ENCODE measurements at places on chromosomes 7 and 10.

GRCh38 chr7:45650404-45651394 is 76.5 kb downstream of the ADCY1 start:
- DNase-seq, result no peak

- DNase-seq, result peak; percentile 85
Measured at GRCh38 chr7:157253850-157254249, 83.0 kb upstream of the DNAJB6 start.

- no peak for DNase-seq
Measured at GRCh38 chr7:152162287-152162686, 136.8 kb downstream of the GALNT11 start.

DNA sequence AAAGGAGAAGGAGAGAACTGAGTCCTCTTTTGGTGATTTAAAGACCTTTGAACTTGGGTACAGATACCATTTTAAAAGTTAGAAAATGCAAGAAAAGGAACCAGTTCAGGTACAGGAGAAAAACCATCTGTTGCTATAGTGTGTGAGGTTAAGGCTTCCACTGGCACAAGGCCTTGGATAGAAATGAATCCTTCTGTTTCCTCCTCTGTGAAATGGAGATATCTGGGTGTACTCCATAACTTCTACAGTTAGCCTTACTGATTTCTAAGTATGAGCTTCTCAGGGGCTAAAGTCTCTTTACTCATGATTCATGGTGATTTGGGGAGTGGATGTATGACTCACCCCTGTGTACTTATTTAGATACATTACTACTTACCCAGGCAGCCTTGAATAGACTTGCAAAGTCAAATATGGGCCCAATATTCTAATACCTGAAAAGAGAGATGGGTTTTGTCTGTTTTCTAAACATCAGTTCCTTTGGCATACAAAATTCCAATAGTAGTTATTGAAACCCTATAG is 117.2 kb upstream of the ADO start:
- no peak for DNase-seq

- DNase-seq, result no peak
Measured at GRCh38 chr7:79778786-79779770, 325.6 kb upstream of the MAGI2 start.

DNA sequence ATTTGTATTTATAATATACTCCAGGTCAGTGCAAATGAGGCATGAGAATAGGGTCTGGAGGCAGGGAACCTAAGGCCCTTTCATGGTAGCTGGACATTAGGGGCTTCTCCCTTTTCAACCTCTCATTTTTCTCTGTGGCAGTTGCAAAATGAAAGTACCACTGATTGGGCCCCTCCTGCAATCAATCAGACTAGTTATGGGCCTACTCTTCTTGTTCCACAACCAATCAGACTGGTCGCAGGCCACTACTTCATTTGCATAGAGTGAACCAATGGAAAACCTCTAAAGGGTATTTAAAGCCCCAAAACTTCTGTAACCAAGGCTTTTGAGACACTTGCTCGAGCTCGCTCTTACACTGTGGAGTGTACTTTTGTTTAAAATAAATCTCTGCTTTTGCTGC is 10.0 kb upstream of the PRPS1L1 start:
- DNase-seq, result no peak

- DNase-seq, result no peak
Measured at GRCh38 chr7:111390000-111390399, 172.3 kb downstream of the IMMP2L start.

DNA sequence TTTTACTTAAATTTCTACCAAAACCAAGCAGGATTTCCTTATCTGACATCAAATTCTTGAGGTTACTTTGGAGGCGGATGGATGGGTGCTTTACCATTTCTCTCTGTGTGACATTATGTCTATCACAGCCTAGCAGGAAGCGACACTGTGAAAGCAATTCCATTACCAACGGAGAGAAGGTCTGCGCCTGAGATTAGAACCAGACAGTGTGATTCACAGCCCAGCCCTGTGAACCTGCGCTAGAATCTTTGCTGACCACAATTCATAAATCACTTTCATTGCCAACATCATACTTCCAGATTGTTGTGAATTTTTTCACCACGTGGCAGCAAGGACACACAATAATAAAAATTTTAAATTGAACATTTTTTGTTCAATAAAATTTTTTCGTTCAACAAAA is 126.5 kb downstream of the CUBN start:
- no peak for DNase-seq

DNA sequence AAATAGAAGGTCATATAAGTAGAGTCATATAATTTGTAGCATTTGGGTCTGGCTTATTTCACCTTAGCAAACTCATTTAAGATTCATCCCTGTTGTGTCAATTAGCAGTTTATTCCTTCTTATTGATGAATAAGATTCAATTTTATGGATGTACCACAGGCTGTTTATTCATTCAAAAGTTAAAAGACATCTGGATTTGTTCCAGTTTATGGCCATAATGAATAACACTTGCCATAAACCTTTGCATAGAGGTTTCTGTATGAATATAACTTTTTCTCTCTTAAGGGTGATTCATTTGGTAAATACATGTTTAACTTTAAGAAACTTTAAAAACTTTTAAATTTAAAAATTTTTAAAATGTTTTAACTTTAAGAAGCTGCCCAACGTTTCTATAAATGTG is 66.4 kb downstream of the CPED1 start:
- DNase-seq, result no peak

- no peak for DNase-seq
Measured at GRCh38 chr7:28815369-28815927, 142.7 kb downstream of the TRIL start.

GRCh38 chr10:873020-873419 is 58.5 kb downstream of the LARP4B start:
- DNase-seq, result no peak

DNA sequence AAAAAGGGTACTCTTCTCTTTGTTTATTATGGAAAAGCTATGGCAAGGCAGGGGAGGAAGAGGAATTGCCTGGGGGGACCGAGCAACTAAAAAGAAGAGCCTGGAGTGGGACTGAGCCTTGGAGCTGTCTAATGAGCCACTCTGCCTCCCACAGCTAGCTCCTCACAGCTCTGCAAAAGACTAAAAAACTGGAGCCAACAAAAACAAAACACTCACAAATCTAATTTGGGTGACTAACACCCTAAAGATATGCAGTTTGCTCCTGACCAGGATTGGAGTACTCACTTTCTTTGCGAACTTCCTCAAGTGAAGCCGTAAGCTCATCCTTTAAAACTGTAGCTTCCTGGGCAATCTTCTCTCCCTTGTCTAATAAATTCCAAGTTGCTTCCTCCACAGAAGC is 89.4 kb downstream of the CTNNA3 start:
- no peak for DNase-seq

DNA sequence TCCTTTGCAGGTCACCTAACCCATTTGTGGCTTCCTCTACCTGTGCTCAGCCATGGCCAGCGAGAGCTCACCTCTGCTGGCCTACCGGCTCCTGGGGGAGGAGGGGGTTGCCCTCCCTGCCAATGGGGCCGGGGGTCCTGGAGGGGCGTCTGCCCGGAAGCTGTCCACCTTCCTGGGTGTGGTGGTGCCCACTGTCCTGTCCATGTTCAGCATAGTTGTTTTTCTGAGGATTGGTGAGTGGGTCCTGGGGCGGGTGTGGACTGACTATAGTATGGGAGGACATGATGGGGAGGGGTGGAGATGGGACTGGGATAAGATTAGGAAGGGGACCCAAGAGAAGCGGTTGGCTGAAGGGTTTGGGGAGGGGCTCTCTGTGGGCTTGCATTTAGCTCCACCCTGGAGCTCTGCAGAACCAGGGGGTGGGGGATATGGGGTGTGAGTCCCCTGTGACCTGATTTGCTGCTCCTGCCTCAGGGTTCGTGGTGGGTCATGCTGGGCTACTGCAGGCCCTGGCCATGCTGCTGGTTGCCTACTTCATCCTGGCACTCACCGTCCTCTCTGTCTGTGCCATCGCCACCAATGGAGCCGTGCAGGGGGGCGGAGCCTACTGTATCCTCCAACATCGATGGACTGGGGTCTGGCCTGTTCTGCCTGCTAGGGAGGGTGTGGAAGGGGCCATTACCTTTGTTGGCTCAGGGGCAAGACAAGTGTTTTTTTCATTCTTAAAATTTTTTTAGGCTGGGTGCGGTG is 1.8 kb downstream of the SLC12A9 start:
- DNase-seq, result no peak

DNA sequence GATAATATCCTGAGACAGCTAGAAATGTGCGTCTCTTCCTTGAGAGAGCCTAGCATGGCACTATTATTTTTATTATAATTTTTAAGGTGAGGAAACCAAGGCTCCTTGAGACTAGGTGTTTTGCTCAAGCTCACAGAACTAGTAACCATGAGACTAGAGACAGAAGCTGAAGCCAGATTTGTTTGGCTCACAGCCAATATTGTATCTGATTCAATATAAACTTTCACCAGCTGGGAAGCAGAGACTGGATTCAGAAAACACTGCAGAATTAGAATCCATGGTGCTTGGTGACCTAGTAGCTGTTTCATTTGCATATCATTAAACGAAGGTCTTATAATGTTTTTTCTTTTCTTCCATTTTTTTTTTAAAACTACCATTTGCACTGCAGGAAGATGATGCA is 64.4 kb downstream of the DNAJB9 start:
- no peak for DNase-seq

DNA sequence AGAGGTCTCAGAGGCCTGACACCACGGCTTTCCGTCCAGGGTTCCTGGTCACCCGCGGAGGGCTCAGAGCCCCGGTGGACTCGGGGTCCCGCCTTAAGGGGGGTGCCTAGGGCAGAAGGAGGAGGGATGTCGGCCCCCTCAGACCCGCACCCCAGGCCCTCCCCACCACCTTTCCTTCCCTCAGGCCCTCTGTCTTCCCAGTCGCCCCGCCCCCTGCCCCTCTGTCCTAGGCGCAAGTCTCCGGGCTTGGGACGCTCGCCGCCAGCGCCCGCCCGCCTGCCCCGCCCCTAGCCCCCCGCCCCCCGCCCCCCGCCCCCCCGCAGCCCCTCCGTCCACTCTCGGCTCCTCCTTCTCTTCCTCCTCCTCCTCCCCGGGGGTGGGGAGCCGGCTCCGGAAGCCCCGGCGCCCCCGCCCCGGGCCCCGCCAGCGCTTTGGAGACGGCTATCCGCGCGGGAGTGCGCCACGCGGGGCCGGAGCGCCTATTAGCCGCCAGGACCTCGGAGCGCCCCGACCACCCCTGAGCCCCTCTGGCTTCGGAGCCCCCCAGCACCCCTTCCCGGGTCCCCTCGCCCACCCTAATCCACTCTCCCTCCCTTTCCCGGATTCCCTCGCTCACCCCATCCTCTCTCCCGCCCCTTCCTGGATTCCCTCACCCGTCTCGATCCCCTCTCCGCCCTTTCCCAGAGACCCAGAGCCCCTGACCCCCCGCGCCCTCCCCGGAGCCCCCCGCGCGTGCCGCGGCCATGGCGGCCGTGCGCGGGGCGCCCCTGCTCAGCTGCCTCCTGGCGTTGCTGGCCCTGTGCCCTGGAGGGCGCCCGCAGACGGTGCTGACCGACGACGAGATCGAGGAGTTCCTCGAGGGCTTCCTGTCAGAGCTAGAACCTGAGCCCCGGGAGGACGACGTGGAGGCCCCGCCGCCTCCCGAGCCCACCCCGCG is at the start of gene AEBP1:
AEBP1 (plus strand) TSS at position 423 of the 937 bp plus-strand sequence; CDS start at position 744, 321 bp downstream.
- DNase-seq, result peak; percentile 83

- DNase-seq, result no peak
Measured at GRCh38 chr7:55105952-55106351, 87.1 kb downstream of the EGFR start.

DNA sequence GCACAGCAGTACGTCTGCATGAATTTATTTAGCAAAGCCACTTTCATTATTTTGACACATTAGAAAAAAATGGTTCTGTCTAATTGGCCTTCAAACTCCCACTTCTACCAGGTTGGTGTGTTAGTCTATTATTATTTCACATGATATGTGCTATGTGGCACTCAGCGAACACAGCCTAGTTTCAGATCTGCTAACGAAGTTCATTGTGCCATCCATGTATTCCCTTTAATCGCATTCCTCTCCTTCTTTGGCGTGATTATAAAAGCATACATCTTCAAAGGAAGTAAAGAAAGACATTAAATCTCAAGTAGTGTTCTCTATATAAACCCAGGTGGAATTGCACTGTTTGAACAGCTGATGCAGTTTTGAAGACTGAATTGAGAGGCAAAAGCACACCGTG is 96.4 kb upstream of the CACNA2D1 start:
- DNase-seq, result no peak

DNA sequence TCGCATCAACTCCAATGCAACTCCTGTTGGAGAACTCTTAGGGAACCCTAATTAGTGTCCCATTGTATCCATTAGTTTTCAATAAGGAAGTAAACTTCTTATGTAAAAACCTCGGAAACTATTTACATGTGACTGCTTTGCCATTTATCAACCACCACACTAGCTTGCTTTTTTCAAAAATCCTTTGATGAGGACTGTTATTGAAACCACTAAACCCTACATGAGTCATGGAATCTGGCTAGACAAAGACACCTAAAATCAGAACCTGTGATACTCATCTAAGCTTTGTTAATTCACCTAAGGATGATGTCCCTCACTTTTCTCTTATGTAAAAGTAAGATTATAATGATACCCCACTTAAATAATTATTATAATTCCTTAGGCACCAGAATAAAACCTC is 414.1 kb upstream of the ETV1 start:
- DNase-seq, result no peak

- peak; percentile 88 for DNase-seq
Measured at GRCh38 chr10:72260239-72260975, 13.3 kb upstream of the DDIT4 start.

DNA sequence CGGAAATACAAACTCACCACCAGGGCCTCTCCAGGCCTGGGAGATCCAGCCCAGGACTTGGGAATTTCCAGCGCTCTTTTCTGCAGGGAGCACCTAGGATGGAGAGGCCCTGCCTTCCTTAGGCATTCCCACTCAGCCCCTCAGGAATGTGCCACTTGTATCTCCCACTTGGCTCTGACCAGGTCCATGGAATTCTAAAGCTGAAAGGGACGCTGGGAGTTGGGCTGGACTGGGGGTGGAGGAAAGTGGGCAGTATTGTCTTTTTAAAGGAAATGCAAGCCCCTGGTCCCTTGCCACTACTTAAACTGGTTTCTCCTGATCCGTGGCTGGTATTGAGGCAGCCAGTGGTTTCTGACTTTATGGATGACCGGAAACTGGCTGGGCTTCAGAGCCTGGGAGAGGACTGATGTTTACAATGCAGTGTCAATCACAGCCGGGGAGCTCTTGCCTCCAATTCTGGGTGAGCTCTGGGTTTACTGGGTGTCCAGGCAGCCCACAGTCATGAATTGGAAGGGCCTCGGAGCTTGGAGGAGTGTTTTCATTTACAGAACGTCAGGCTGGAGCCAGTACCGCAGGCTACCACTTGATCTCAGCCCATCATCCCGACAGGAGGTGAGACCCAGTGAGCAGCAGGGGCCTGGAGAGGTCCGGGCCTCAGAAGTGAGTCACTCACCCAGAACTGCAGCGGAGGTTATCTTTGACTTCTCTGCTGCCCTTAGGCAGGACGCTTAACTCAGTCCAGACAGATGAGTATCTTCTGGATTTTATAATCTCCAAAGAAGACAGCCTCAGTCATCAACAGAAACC is 27.3 kb downstream of the AGAP3 start:
- no peak for DNase-seq
